ENCODE measurements at places on chromosomes 12 and 14.

- no peak for DNase-seq
Measured at GRCh38 chr14:49692193-49692757, 645 bp upstream of the KLHDC1 start.

- no peak for DNase-seq
Measured at GRCh38 chr12:50241178-50241577, 42.1 kb downstream of the LIMA1 start.

DNA sequence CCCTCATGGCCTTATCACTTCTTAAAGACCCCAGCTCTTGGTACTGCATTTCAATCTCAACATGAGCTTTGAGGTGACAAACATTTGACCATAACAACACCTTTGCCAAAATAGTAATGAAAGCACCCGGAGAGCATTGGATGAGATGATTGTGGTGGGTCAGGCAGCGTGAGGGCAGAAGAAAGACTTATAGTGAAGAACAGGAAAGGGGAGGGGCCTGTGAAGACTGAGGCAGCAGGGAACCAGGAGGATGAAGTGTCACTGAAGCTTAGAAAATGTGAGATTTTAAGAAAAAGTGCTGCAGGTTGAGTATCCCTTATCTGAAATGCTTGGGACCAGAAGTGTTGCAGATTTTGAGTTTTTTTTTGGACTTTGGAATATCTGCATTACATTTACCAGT, 86.3 kb downstream of the EMP1 start:
- DNase-seq: no peak

DNA sequence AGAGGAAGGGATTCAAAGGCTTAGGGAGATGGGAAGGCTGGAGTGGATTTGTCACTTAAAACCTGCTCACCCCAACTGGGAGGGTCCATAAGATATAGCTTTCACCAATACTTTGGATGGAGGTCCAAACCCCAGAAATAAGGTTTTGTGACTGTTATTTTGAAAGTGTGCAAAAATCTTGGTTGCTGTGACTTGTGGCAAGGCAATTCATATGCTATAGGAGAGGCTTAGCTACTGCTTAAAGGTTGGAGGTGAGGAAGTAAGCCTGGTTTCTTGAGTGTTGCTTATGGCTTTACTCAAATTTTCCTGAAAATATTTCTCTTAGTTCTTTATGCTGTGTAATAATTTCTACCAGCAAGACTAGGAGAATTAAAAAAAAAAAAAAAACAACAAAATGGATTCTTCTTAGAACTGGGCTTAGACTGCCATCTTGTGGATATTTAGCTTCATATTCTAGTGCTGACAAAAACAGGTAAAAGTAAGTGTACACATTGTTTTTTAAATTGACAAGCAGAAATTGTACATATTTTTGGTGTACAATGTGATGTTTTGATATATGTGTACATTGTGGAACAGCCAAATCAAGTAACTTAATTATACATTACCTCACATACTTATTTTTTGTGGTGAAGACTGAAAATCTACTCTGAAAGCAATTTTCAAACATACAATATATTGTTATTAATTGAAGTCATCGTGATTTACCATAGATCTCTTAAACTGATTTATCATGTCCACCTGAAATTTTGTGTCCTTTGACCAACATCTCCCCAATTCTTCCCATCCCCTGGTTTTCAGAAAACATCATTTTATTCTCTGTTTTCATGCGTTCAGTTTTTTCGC, 23.0 kb downstream of the PDE6H start:
- DNase-seq: no peak

- DNase-seq: no peak
Measured at GRCh38 chr12:95014554-95014953, 11.1 kb upstream of the NDUFA12 start.

Measured in H54 (cell line).